Kidney glomerular epithelial cell (primary cell): ENCODE measurements at places on chromosomes 16 and 17.

DNA sequence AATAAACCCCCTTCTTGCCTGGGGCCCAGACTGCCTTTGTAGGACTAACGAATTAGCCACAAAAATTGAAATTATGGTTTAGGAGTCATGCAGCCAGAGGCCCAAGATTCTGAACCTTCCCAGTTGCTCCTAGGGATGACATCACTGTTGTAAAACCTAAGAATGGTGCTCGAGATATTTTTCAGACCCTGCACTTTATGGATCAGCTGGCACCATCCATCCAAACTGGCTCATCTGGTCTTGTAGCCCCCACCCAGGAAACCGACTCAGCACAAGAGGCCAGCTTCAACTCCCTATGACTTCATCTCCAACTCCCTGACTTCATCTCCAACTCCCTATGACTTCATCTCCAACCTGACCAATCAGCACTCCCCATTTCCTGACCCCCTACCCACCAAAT, 10.9 kb upstream of the EVPL start:
- no peak for DNase-seq

- DNase-seq, result no peak
Observed at GRCh38 chr17:56594320-56595107, 1.0 kb downstream of the NOG start.

DNA sequence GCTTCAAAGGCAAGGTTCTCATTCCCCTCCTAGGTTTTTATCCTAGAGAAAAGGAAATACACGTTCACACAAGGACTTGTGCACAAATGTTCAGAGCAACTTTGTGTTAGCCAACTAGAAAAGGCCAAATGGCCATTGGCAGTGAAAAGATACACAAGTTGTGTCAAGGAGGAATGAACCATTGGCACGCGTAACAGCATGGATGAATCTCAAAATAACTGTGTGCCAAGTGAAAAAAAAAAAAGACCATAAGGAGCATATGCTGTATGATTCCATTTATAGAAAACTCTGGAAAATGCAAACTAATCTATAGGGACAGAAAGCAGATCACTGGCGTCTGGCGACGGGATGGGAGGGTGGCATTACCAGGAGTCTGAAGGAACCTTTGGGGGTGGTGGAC, 333.8 kb downstream of the SNX29 start:
- no peak for DNase-seq

GRCh38 chr16:68447653-68448359, 502 bp downstream of the SMPD3 start:
- DNase-seq, result no peak

- peak; percentile 33 for DNase-seq
Observed at GRCh38 chr16:17476414-17477259, 5.9 kb upstream of the XYLT1 start.

- DNase-seq, result no peak
Observed at GRCh38 chr16:1441391-1441829, 2.9 kb downstream of the CCDC154 start.

- DNase-seq, result no peak
Observed at GRCh38 chr17:38461683-38462082, 33.4 kb downstream of the ARHGAP23 start.

DNA sequence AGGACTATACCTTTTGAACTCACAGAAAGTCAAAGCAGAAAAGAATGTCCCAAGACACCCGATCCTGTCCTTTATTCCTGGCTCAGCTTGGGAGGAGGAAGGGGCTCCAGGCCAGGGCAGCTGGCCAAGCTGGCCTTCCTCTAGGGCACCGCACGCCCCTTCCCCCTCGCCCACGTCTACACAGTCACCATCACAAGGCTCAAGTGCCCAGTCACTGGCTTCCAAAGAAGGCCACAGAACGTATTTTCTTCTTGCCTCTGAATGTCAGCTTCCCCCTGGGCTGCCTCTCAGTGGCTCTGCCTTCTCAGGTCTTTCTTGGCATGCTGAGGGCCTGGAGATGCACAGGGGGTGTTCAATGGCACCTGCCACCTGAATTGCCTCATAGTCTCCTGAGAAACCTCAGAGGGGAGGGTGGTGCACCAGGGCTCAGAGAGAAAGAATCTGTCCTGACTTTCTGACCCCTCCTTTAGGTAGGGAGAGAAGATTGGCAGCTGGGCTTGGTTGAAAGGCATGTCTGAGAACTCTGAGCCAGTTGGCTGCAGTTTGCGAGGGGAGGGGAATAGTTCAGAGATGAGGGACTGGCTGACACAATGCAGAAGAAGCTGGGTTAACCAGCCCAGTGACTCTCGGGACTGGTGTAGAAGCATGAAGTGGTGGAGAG, 2.1 kb downstream of the DHRS11 start:
- no peak for DNase-seq

- no peak for DNase-seq
Observed at GRCh38 chr17:77892469-77893143, 65.9 kb upstream of the TNRC6C start.

- no peak for DNase-seq
Observed at GRCh38 chr16:56329887-56330286, 95.5 kb downstream of the AMFR start.

DNA sequence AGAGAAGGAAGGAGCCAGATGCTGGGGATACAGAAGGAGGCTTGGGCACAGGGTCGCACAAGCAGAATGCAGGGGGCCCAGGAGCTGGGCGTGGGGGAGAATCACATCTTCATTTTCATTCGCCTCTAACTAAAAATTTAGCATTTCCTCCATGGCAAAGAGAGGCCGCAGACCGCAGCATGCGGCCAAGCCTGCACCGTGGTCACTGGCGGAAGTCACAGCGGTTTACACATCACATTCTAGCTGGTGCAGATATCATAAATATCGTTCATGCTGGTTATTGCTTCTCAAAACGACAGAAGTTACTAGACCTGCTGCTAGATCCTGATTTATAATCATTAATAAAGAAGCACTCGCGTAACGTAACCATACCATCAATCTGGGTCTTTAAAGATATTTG, 162.0 kb downstream of the NTN1 start:
- DNase-seq, result no peak

- DNase-seq, result no peak
Observed at GRCh38 chr16:68079376-68079625, 5.9 kb upstream of the NFATC3 start.

- DNase-seq, result no peak
Observed at GRCh38 chr16:66204756-66205155, 161.7 kb upstream of the CDH5 start.

- peak; percentile 40 for DNase-seq
Observed at GRCh38 chr17:39517224-39517623, 55.9 kb downstream of the CDK12 start.

DNA sequence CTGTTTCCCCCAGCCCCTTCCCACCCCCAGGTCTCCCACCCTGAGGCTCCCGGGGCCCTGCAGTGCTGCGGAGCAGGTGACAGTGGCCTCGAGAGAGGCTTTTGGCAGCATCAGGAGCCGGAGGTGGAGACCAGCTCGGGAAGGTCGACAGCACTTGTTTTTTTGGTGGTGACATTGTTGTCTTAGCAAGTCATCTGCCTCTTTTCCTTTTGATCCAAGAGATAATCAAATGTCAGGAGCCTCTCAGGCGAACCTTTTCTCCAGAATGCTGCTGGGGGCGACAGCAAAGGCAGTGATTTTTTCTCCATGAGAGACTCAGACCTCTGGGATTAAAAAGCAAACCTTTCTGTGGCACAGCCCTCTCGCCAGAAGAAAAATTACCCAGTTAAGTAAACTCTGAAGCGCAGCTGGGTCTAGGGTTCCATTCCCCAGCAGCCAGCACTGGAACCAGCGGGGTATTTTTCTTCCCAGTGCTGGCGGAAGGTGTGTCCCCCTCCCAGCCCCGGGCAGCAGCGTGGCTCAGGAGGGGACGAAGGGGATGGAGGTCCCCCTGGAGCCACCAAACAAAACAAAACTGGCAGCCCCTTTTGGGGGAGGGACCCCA, 37.2 kb downstream of the GRIN2C start:
- DNase-seq, result no peak

DNA sequence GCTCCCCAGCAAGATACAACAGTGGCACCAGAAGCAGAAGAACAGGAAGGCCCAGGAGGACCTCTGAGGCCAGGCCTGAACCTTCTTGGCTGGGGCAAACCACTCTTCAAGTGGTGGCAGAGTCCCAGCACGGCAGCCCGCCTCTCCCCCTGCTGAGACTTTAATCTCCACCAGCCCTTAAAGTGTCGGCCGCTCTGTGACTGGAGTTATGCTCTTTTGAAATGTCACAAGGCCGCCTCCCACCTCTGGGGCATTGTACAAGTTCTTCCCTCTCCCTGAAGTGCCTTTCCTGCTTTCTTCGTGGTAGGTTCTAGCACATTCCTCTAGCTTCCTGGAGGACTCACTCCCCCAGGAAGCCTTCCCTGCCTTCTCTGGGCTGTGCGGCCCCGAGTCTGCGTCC, 11.9 kb downstream of the CES3 start:
- no peak for DNase-seq

DNA sequence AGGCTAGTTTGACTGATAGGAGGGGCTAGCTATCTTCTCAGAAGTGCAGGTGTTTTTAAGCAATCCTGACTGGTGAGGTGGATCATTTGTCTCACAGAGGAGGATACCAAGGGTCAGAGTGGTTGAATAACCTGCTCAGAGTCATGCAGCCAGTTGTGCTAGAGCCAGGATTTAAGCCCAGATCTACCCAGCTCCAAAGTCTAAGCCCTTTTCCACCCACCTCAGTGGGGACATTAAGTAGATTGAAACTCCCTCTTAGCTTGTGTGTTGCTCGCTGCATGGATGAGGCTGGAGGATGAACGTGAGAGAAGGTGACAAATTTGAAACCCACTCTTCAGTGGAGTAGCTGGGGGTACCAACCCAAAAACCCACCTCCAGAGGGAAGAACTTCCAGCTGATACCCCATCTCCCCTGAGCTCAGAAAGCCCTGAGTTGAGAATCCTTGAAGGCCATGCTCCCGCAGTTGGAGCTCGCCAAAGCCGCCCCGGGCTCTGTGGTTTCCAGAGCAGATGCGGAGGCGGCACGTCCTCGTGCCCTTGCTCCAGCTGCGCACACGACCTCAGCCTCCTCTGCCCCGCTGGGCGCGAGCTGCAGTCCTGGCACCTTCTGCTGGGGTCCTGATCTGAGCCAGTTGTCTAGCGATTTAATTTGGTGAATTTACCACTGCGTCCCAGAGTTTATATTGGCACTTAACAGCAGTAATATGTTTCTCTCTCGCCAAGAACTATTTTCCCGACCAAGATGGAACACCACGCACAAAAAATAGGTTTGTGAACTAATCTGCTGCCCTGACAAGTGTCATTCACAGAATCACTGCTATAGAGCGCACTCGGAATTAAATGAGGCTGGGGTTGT, 159.5 kb downstream of the CCDC182 start:
- no peak for DNase-seq

DNA sequence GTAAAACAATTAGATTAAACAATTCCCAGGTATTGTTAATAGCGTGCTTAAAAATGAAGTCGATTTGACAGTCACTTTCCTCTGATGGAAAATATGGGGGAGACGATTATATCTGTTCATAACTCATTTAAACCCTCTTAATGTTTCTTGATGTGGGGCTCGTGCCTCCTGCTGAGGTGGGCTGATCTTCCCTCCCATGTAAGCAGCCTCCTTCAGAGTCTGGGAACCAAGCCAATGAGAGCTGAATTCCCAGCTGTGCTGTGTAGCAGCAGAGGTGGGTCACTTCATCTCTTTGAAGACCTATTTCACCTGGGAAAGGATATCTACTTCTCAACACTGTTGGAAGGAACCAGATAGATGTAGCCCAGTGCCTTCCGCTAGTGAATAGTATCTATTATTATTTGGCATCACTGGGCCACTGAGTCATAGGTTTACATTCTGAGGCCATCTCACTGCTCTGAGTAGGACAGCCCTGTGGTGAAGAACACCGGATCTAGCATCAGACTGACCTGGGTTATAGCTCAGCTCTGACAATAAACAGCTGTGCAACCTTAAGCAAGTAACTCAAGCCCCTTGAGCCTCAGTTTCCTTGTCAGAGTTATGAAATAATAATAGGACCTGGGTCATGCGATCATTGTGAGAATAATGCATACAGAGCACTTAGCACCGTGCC, 85.3 kb upstream of the C16orf82 start:
- DNase-seq, result no peak

DNA sequence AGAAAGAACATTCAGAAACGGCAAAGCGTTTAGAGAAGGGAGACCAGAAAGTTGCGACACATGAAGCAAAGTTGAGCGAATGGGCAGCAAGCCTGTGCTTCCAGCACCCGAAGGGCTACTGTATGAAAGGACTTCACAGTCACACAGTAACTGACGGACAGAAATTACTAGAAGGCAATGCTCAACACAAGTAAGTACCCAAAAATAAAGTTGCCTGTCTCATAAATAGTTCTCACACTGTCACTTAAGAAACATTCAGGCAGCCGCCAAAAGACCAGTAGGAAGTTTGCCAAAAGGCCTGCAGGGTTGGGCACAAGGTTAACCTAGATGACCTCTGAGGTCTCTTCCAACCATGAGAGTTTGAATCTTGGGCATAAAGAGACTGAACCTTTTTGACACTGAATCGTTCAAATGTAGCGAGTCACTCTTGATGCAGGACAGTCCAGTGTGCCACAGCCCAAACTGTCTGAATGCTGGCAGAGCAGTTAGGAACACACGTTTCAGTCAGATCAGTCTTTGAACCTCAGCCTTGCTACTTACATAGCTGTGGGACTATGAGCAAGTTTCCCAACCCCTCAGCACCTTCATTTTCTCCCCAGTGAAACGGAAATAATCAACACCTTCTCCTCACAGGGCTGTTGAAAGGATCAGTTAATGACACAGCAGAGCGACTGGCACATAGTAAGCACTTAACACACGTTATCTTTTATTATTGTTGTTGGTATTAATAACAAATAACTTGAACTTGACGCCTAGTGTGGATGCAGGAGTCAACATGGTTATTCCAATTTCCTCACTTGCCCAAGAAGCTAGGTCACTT, 10.4 kb downstream of the NCBP3 start:
- no peak for DNase-seq

- no peak for DNase-seq
Observed at GRCh38 chr17:47288531-47289116, 35.0 kb downstream of the ITGB3 start.

- no peak for DNase-seq
Observed at GRCh38 chr17:58244963-58245362, 6.6 kb downstream of the LPO start.

DNA sequence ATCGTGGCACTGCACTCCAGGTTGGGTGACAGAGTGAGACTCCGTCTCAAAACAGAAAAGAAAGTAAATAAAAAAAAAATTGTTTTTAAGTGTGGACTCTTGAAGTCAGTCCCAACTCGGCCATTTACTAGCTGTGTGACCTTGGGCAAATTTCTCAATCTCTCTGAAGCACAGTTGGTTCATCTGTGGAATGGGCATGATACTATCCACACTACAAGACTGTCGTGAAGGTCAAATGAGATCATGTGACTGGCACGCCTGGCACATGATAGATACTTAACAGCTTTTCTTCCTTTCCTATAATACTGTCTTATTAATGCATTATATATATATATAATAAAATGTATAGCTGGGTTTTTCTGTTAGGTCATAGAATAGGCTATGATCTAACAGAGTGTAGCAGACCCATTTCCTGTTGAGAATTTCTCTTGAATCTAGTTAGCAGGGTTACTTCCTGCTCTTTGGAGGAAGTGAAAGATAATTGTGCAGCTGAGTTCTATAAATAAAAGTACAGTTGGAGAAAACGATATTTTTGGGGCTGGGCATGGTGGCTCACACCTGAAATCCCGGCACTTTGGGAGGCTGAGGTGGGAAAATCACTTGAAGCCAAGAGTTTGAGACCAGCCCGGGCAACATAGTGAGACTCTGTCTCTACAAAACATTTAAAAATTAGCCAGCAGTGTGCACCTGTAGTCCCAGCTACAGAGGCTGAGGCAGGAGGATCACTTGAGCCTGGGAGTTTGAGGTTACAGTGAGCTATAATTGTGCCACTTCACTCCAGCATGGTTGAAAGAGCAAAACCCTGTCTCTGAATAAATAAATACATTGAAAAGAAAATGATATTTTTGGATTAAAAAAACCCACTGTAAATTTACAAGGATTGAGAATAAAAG, 7.3 kb downstream of the MILR1 start:
- no peak for DNase-seq
